ENCODE measurements at places on chromosomes 1 and 21. TPM values are rescaled to one million over a fixed set of nuclear protein-coding genes. Genes with fewer than 3 reads are reported as not detected.
A peak's percentile ranks its signal among the peaks of the same experiment; 100 is the strongest.

DNA sequence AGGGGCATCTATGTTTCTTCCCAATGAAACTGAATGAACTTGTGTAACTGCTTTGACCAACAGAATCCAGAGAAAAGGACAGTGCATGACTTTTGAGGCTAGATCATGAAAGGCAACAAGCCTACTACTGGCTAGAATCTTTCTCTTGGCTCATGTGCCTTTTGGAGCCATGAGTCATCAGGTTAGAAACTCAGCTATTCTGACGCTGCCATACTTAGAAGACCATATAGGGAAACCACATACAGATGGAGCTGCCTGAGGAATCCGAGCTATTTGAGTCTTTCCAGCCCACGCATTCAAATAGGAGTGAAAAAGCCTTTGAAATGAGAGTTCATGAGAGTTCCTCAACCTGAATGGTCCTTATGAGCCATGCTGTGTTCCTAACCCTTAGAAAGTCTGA is 738.5 kb upstream of the CHRM3 start:
- no peak overlapping the region for H3K27ac ChIP-seq
- H3K27me3 ChIP-seq: no peaks in the 10 kb centered on the region
- no peaks in the 10 kb centered on the region for H3K4me1 ChIP-seq
- no peak overlapping the region for H3K4me3 ChIP-seq
- no peaks in the 10 kb centered on the region for H3K36me3 ChIP-seq

- H3K36me3 ChIP-seq: no peaks in the 10 kb centered on the region
- H3K4me1 ChIP-seq: peaks cover 12% of the 10 kb centered on the region
- H3K4me3 ChIP-seq: no peak overlapping the region
- DNase-seq: no peak
- H3K27me3 ChIP-seq: no peaks in the 10 kb centered on the region
- H3K27ac ChIP-seq: no peak overlapping the region
Measured at GRCh38 chr1:30764396-30764795, 6.8 kb upstream of the LAPTM5 start.

Gene KIF17
- 21.1 TPM for total RNA-seq

- no peak overlapping the region for H3K27ac ChIP-seq
- no peaks in the 10 kb centered on the region for H3K36me3 ChIP-seq
- no peak for DNase-seq
- no peaks in the 10 kb centered on the region for H3K4me1 ChIP-seq
Measured at GRCh38 chr1:248421384-248421783, 18.5 kb downstream of the OR2T1 start.

Gene GBP7
- not detected for total RNA-seq

DNA sequence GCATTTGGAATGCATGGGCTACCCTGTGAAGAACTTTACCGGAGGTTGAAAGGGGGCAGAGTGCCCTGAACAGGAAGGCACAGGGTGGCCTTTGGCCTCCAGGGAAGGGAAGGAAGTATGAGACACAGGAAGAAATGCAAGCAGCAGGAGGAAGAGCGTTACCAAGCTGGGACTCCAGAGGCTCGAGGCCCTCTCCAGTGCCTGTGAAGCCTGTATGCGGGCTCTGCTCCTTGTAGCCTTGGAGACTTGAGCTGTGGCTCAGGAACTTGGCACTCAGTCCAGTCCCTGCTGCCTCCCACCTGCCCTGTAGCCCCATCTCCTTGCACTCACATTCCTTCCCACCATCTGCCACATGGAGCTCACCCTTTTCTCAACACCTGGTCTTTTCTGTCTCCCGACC is 33.5 kb upstream of the RNF19B start:
- DNase-seq: no peak
- H3K27ac ChIP-seq: peak overlapping the region; percentile 5
- H3K4me3 ChIP-seq: no peak overlapping the region
- H3K4me1 ChIP-seq: peaks cover 13% of the 10 kb centered on the region
- H3K27me3 ChIP-seq: no peaks in the 10 kb centered on the region

Gene NTMT2
- total RNA-seq: not detected

- H3K4me1 ChIP-seq: no peaks in the 10 kb centered on the region
- no peak overlapping the region for H3K27ac ChIP-seq
- DNase-seq: no peak
- H3K27me3 ChIP-seq: no peaks in the 10 kb centered on the region
Measured at GRCh38 chr1:176073524-176074157, 133.4 kb downstream of the COP1 start.

DNA sequence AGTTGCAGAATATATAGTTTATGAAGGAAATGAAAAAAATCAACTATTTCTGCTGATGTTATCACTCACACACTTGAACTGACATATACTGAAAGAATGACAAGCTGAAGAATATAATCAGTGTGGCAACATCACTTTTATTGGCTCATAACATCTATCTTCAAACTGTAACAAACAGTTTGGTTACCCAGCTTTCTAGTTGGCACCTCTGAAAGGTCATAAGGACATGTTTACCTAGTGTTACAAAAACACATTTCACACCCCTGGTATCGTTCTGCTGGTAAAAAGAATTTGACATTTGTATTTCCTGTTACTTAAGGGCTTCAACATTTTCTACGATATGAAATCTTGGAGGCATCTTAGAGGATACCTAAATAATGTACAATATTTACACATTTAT is 1267.0 kb upstream of the NCAM2 start:
- H3K27ac ChIP-seq: no peak overlapping the region
- DNase-seq: no peak
- H3K36me3 ChIP-seq: no peaks in the 10 kb centered on the region
- H3K4me3 ChIP-seq: no peak overlapping the region
- no peaks in the 10 kb centered on the region for H3K4me1 ChIP-seq

DNA sequence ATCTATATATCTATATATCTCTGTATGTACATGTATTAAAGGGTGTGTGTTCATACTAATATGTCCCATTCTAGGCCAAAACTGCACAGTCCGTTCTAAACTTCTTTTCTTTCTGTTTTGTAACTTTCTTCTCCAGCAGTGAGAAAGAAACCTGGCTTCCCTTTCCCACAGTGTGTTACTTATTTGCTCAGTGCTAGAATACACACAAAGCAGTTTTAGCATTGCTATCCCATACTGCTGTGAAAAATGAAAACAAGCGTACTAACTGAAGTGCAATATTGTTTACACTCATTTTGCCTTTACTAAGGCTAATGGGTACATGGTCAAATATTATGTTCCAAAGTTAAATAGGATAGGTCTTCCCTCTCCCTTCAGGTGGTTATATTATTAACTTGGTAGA is 163.9 kb downstream of the LEPR start:
- no peak for DNase-seq
- H3K4me1 ChIP-seq: no peaks in the 10 kb centered on the region
- no peak overlapping the region for H3K4me3 ChIP-seq
- H3K27me3 ChIP-seq: no peaks in the 10 kb centered on the region

DNA sequence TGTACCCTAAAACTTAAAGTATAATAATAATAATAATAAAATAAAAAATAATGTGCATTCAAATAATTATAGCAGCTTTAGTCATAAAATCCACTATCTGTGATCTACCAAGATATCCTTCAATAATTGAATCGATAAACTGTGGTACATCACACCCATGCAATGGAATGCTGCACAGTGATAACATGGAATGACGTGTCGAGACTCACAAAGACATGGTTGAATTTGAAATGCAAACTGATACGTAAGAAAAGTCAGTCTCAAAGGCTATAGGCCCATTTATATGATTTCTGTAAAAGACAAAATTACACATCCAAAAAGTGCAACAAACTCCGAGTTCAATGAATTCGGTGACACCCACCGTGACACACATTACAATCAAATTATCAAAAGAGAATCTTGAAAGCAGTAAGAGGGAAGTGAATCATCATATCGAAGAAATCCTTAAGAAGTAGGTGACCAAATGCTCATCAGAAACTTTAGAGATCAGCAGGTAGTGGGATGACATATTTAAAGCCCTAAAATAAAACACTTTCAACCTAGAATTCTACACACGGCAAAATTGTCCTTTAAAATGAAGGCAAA is 5.2 kb upstream of the SPRR2E start:
- H3K4me3 ChIP-seq: no peak overlapping the region
- no peaks in the 10 kb centered on the region for H3K4me1 ChIP-seq
- DNase-seq: no peak
- no peak overlapping the region for H3K27ac ChIP-seq
- H3K36me3 ChIP-seq: no peaks in the 10 kb centered on the region

Gene CCDC30
- total RNA-seq: 0.80 TPM

Gene IQGAP3
- 1.7 TPM for total RNA-seq

Gene PLOD1
- total RNA-seq: 56.3 TPM

DNA sequence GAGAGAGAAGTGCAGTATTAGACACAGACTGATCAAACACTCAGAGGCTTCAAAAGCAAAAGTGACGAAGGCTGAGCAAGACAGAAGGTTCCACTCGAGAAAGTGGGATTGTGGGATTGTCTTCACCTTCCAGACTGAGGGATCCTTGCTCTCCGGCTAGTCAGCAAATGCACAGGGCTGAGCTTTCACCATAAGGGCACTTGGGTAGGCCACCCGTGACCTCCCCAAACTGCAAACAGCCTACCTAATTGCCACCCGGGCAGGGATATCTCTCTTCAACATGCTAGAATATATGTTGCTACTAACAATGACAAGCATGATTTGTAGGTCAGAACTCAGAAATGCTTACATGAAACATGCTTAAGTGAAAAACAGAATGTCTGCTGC is 35.3 kb upstream of the RIPK4 start:
- no peak overlapping the region for H3K4me3 ChIP-seq
- H3K4me1 ChIP-seq: peaks cover 6% of the 10 kb centered on the region
- H3K27me3 ChIP-seq: no peaks in the 10 kb centered on the region
- H3K27ac ChIP-seq: no peak overlapping the region
- H3K36me3 ChIP-seq: no peaks in the 10 kb centered on the region

DNA sequence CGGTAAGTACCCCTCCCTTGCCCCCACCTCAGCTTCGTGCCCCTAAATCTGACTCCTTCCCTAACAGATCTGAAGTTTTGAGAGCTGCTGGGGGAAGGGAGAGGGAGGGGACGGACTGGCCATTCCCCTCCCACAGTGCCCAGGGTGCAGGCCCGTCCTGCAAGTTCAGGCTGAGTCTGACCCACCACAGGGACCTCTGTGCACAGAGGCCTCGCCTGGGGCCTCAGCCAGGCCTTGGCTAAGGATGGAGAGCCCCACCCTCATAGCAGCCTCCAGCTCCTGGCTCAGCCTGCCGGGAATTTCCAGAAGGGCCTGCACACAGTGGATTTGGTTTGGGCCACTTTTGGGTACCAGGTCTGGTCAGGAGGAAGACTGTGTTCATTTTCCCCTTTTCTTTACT is 31.2 kb upstream of the TNFRSF1B start:
- DNase-seq: no peak
- H3K36me3 ChIP-seq: no peaks in the 10 kb centered on the region
- no peaks in the 10 kb centered on the region for H3K27me3 ChIP-seq
